ENCODE measurements at places on chromosomes 1 and 21. TPM values are rescaled to one million over a fixed set of nuclear protein-coding genes. Genes with fewer than 3 reads are reported as not detected.

The NEK2 gene
- 31.6 TPM for total RNA-seq

The CHRM3 gene
- 0.26 TPM for total RNA-seq

The RPE65 gene
- not detected for total RNA-seq

The KDF1 gene
- total RNA-seq, result not detected

The ASCL5 gene
- total RNA-seq, result not detected

The LRRIQ3 gene
- 1.7 TPM for total RNA-seq

The NDC1 gene
- 23.3 TPM for total RNA-seq

The GREM2 gene
- total RNA-seq, result 3.4 TPM

The RIPPLY3 gene
- total RNA-seq, result 0.48 TPM

The LRRC38 gene
- total RNA-seq, result not detected

The PYHIN1 gene
- 27.8 TPM for total RNA-seq

The S100A7A gene
- not detected for total RNA-seq

The RIPK4 gene
- total RNA-seq, result 1.1 TPM

The NR1I3 gene
- not detected for total RNA-seq

The PALMD gene
- total RNA-seq, result not detected

The SMIM1 gene
- 1.5 TPM for total RNA-seq

The CHI3L1 gene
- total RNA-seq, result not detected

The PRDX6 gene
- total RNA-seq, result 101 TPM

The DNALI1 gene
- not detected for total RNA-seq

The SPOCD1 gene
- 1.8 TPM for total RNA-seq

The PGBD5 gene
- not detected for total RNA-seq

The LAMC2 gene
- total RNA-seq, result 0.05 TPM

The CD247 gene
- 168 TPM for total RNA-seq

The TDRD10 gene
- not detected for total RNA-seq

The SDC3 gene
- total RNA-seq, result 0.11 TPM

The SPRR2E gene
- total RNA-seq, result not detected

The NUP210L gene
- 0.24 TPM for total RNA-seq

The ACTA1 gene
- not detected for total RNA-seq

The AURKAIP1 gene
- total RNA-seq, result 163 TPM

The SGIP1 gene
- total RNA-seq, result not detected

The S100A7 gene
- not detected for total RNA-seq

The SPRR1A gene
- total RNA-seq, result not detected

The CXADR gene
- total RNA-seq, result 0.37 TPM

The FAM110D gene
- not detected for total RNA-seq

The ST6GALNAC5 gene
- total RNA-seq, result not detected
